Fibroblast of skin of right biceps (primary cell): ENCODE measurements at places on chromosomes 6 and 20.

- peak; percentile 62 for DNase-seq
Measured at GRCh38 chr6:99905209-99906106, 88.6 kb downstream of the MCHR2 start.

- DNase-seq = no peak
Measured at GRCh38 chr6:106748547-106749207, 119.3 kb downstream of the QRSL1 start.

DNA sequence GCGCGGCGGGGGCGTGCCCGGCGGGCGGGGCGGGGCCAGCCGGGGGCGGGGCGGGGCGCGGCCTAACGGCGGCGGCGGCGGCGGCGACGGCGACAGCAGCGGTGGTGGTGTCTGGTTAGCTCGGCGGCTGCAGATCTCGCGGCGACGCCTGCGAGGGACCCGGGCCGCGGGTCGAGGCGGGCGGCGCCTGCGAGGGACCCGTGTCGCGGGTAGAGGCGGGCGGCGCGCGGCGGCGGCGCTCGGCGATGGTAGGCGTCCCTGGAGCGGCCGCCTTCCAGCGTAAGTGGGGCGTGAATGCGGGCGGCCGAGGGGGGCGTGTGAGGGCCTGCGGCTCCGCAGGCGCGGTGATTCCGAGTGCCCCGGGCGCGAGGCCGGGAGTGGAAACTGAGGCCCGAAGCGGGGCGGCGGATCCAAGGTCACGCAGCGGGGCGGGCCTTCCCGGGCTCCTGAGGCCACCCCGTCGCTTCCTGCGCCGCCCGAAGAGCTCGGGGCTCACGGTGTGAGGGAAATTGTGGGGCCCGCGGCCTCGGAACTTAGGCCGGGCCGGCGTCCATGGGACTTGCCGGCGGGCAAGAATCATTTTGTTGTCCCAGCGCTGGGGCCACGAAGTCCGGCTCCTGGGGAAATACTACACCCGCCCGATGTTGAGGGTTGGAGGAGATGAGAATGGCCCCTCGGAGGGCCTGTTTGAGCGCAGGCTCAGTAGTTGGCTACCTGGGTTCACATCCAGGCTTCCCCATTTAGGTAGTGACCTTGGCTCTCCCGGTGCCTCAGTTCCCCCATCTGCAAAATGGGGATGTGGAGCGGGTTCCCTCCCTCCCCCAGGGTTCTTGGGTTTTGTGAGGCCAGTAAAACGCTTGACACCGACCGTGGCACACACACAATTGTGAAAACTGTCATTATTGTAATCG is at the start of gene CBFA2T2:
Gene CBFA2T2, plus strand, starts transcription at position 74 of the 911 bp plus-strand sequence. Its CDS starts 172 bp downstream, at position 246.
- DNase-seq = peak; percentile 69

- no peak for DNase-seq
Measured at GRCh38 chr6:88168362-88168761, 2.2 kb upstream of the CNR1 start.

- DNase-seq = peak; percentile 17
Measured at GRCh38 chr6:79608334-79609224, 22.6 kb upstream of the SH3BGRL2 start.

GRCh38 chr20:63782051-63782471 is 42.5 kb downstream of the SLC2A4RG start:
- no peak for DNase-seq
